Daoy (cell line): ENCODE measurements at places on chromosomes 3 and 15. TPM values are rescaled to one million over a fixed set of nuclear protein-coding genes. Genes with fewer than 3 reads are reported as not detected.

- no peak for DNase-seq
Measured at GRCh38 chr3:10290481-10291176, 2.1 kb downstream of the GHRL start.

NTRK3 gene
- 0.39 and 0.80 TPM in 2 replicates for total RNA-seq

DNA sequence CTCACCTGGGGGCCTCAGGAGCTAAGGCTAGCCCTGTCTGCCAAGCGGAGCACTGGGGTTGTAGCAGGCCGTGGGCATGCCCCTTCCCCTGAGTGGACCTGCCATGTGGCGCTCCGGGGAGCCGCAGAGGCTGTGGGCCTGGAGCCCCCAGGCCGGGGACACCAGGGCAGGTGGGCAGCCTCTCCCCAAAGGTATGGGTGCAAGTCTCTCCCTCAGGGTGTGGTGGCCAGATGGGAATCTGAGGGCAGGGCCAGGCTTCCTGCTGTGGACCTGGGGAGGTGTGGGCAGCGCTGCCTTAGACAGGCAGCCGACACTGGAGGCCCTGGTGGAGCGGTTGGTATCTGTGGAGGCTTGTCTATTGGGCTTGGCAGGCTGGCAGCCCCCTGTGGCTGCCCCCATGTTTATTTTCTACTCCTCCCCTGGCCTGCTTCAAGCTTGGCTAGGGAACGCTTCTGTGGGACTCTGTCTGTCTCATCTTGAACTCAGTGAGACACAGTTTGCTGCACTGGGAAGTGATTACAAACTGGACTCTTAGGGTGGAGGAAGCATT lies 5.9 kb downstream of the ACVR2B start:
- DNase-seq, result no peak

DNA sequence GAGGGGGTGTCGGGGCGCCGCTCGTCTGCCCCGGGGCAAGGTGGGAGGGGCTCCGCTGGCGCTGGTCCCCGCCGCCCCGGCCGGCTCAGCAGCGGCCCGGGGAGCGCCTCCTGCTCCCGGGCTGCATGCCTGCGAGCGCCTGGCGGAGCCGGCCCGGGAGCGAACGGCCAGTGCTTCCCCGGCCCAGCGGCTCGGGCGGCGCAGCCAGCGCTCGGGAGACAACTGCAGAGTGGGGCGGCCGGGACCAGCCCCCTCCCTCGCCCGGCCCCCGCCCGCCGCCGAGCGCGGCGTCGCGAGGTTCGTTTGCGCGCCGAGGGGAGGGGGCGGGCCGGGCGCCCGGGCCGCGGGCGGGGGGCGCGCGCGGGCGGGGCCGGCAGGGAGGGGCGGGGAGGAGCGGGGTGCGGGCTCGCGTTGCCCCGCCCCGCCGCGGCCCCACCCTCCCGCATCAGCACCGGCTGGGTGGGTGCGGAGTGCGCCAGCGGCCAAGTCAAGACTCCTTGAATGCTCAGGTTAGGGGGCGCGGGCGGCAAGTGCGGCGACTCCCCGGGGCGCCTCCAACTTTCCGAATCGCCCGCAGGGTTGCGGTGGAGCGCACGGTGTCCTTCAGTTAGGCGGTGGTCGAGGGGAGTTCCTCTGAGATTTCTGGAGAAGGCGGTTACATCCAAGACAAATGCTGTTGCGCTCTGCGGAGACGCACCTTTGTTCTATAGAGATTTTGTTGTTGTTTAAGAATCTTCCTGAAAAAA lies at the start of gene RGMA:
TSS of gene RGMA (minus strand) at position 231 of the 746 bp plus-strand sequence. CDS start 279 bp downstream, outside the sequence.
- peak; percentile 31 for DNase-seq

RSRC1 gene
- total RNA-seq, result 58.7 and 70.2 TPM in 2 replicates
